ENCODE measurements at places on chromosomes 12 and 14.

DNA sequence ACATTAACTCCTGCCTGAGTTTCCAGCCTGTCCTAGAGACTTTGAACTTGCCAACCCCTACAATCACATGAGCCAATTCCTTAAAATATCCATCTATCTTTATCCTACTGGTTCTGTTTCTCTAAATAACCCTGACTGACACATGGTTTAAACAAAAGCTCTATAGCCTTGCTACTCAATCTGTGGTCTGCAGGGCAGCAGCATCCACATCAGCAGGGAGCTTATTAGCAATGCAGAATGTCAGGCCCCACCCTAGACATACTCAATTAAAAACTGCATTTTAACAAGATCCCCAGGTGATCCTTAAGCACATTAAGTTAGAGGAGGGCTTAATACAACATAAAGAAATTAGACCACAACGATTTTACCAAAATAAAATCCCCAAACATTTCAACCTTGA lies 108.3 kb upstream of the CPSF6 start:
- DNase-seq, result no peak

DNA sequence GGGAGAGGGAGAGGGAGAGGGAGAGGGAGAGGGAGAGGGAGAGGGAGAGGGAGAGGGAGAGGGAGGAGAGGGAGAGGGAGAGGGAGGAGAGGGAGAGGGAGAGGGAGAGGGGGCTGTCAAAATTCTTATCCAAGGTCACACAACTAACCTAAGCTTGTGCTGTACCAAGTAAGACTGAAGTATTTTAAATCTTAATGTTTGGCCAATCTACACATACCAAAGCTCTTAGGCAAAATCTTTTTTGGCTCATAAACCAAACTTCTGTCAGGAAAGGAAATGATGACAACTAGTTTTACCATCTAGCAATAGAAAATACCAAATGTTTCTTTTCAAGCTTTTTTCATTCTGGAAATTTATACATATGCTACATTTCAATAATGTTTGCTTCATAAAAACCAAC lies 33.8 kb downstream of the CCDC38 start:
- DNase-seq, result no peak

GRCh38 chr14:38255408-38255672 lies 553 bp downstream of the CLEC14A start:
- DNase-seq, result no peak

DNA sequence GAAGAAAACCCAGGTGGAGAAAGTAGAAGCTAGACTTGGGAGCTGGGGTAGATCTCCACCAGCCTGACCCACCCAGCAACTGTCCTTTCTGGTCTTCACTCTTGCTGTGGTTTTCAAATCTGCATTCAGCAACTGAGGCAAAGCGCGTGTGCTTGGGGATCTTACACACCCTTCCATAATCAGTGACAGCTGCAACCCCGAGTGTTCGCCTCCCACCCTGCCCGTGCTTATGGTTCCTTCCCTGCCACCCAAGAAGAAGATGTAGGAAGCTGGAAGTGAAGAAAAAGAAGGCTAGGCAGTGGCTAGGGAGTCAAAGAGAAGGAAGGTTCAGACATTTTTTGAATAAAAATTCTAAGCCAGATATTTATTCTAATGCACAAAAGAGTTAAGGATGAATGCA lies 162.6 kb upstream of the CCND2 start:
- DNase-seq, result no peak

- no peak for DNase-seq
Observed at GRCh38 chr14:102419716-102420115, 57.0 kb downstream of the TECPR2 start.

GRCh38 chr14:24172261-24172860 lies 481 bp downstream of the REC8 start:
- DNase-seq, result peak; percentile 28

DNA sequence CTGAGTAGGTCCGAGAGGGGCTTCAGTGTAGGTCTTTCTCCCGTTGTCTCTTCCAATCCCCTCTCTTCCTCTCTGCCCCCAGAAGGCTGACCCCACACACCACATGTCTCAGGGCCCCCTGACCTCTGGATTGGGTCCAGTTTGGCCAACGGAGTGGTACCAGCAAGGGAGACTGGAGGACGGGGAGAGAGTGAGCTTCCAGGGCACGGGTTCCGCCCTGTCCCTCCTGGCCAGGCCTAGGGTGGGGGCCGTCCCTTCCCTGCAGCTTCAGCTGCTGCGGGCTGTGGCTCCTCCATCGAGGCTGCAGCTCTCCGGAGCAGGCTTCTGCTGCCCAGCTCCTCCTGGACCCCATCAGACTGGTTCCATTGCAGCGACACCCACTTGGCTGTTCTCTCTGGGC lies 17.4 kb downstream of the FZD10 start:
- no peak for DNase-seq

DNA sequence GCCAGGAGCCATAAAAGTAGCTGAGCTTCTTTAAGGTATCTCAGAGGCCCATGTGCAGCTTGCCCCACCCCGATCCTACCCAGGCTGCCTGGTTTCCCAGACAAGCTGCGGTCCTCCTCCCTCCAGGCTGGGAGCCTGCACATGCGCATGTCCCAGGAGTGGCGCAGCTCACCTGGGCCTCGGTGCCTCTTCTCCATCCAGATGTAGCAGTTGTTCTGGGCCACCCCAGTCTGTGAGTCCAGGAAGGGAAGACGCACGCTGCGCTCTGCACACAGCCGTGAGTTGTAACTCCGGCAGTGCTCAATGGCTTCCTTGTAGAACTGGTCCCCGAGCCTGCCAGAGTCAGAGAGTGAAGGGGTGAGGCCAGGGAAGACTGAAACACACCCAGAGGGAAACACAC lies 122.3 kb downstream of the DPF3 start:
- DNase-seq, result no peak

DNA sequence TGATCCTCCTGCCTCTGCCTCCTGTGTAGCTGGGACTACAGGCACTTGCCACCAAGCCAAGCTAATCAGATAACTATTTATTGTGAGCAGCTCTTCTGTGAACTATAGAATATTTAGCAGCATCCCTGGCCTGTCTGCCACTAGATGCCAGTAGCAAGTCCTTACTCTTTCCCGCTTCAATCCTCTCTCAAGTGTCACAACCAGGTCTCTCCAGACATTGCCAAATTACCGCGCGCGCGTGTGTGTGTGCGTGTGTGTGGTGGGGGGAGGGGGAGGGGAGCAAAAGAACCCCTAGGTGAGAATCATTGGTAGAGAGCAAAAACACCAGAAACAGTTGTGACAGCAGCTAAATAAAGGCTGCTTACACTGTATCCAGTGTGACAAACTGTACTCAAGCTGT lies 49.9 kb downstream of the PPP2R5E start:
- no peak for DNase-seq

GRCh38 chr14:38252066-38252710 lies 3.7 kb downstream of the CLEC14A start:
- no peak for DNase-seq

GRCh38 chr12:86407620-86408208 lies 151.5 kb upstream of the MGAT4C start:
- no peak for DNase-seq

GRCh38 chr12:24047326-24047725 lies 97.9 kb upstream of the SOX5 start:
- DNase-seq, result no peak

GRCh38 chr14:67636361-67636919 lies 16.7 kb downstream of the ARG2 start:
- DNase-seq, result no peak

- no peak for DNase-seq
Observed at GRCh38 chr12:76265424-76266180, 82.6 kb downstream of the BBS10 start.

DNA sequence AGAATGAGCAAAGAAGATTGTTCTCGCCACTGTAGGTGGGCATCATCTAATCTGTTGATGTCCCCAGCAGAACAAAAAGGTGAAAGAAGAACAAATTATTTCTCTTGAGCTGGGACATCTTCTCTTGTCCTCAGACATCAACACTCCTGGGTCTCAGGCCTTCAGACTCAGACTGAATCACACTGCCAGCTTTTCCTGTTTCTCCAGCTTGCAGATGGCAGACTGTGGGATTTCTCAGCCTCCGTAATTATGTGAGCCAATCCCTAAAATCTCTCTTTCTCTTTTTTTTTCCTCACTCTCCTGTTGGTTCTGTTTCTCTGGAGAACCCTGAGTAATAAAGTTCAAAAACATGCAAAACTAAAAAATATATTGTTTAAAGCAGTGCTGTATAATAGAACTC lies 3.7 kb upstream of the TMPRSS12 start:
- DNase-seq, result no peak

DNA sequence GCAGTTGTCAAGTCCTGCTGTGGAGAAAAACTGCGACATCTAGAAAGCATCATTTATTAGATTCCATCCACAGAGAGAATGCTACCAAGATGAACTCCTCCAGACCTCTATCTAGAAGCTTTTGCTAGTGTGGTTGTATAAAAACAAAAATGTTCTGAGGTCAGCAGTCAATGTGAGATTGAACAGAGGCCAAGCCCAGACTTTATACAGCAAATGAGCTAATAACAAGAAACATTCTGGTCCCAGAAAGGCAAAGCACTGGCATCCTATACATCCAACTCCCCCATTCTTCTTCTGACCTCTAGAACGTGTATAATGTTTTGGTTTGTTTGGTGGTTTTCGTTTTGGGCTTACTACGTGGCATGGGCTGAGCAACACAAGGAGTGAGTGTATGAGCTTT lies 26.7 kb upstream of the RIN3 start:
- DNase-seq, result no peak

GRCh38 chr14:96215452-96216244 lies 11.0 kb downstream of the BDKRB2 start:
- no peak for DNase-seq

GRCh38 chr12:126700096-126700495 lies 1566.9 kb upstream of the TMEM132C start:
- DNase-seq, result no peak

GRCh38 chr12:50765095-50765911 lies 1.4 kb downstream of the ATF1 start:
- peak; percentile 35 for DNase-seq

- DNase-seq, result no peak
Observed at GRCh38 chr12:67910360-67911274, 78.6 kb upstream of the IFNG-AS1 start.

- DNase-seq, result no peak
Observed at GRCh38 chr12:93879476-93880421, 202.6 kb downstream of the CRADD start.

GRCh38 chr12:91958816-91959215 lies 186.8 kb downstream of the BTG1 start:
- no peak for DNase-seq

DNA sequence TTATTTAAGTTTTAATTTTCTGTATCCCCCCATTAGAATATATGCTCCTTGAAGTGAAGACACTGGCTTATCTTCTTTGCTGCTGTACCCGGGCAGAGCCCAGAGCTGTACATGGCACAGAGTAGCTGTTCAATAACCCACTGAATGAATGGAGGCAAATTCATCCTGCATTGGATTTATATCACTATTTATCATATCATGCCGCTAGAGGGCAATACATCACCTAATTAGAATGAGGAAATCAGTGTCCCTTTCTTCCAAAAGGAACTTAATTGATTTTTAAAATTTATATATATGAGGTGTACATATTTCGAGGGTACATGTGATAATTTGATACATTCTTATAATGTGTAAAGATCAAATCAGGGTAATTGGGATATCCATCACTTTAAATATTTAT lies 89.2 kb upstream of the TMEM260 start:
- peak; percentile 60 for DNase-seq

All from NCI-H1105 treated with DMSO at 0.1 percent for 48 hours (cell line).